ENCODE measurements at places on chromosomes 4 and X.

- ATAC-seq: no peak
Observed at GRCh38 chr4:149056615-149057014, 614.4 kb upstream of the NR3C2 start.

- ATAC-seq: peak; percentile 54
Observed at GRCh38 chr4:84852081-84852480, 114.4 kb downstream of the WDFY3 start.

DNA sequence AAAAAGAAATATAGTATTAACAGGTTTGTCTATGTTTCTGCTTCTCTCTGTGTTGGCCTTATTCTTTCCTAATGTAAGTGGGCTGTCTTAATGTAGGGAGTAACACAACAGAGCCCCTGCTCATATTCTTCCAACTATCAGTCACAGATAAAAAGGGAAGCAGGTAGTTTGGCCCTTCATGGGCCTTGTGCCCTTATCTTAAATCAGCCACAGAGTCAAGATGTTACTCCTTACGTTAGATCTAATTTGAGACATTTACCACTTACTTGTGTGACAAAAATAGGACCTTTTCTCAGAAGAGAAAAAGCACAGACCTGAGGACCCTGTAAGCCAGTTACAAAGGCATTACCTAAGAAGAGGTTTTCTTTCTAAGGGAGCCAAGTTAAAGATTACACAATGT is 589.0 kb downstream of the GRXCR1 start:
- no peak for ATAC-seq

GRCh38 chr4:148093065-148093464 is 349.1 kb downstream of the NR3C2 start:
- ATAC-seq: no peak

GRCh38 chr4:173516621-173517524 is 13.2 kb downstream of the HAND2 start:
- peak; percentile 0 for ATAC-seq

DNA sequence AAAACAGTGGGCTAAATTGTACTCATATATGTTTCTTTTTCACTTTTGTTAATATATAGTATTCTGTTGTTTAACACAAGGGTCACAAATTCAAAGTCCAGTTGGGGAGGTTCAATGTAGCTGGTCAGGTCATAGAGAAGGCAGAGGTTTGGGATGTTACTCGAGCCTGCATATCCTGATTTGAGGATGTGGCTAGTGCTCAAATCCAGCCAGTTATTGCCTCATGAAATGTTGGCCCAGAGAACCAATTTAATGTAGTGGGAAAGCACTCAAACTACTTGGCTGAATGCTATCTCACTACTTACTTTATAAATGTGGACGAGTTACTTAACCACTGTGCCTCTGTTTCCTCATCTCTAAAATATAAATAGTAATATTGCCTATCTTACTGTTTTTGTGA is 12.5 kb downstream of the USO1 start:
- no peak for ATAC-seq

GRCh38 chr4:150943818-150944217 is 71.3 kb downstream of the LRBA start:
- no peak for ATAC-seq

DNA sequence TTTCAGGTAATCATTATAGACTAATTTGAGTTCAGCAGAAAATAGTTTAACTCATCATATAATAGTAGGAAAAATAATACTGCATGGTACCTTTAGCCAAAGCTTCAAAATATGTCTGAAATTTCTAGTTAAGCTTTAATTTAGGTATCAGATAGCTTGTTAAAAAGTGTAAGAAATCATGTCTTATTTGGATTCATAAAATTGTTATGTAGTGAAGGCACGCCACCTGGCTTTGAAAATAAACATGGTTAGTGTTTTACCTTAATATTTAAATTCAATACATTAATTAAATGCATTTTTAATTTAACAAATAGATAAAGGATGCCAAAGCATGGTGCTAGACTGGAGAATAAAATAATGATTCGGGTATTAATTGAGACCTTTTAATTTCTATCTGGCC is 211.4 kb downstream of the FSTL5 start:
- no peak for ATAC-seq

DNA sequence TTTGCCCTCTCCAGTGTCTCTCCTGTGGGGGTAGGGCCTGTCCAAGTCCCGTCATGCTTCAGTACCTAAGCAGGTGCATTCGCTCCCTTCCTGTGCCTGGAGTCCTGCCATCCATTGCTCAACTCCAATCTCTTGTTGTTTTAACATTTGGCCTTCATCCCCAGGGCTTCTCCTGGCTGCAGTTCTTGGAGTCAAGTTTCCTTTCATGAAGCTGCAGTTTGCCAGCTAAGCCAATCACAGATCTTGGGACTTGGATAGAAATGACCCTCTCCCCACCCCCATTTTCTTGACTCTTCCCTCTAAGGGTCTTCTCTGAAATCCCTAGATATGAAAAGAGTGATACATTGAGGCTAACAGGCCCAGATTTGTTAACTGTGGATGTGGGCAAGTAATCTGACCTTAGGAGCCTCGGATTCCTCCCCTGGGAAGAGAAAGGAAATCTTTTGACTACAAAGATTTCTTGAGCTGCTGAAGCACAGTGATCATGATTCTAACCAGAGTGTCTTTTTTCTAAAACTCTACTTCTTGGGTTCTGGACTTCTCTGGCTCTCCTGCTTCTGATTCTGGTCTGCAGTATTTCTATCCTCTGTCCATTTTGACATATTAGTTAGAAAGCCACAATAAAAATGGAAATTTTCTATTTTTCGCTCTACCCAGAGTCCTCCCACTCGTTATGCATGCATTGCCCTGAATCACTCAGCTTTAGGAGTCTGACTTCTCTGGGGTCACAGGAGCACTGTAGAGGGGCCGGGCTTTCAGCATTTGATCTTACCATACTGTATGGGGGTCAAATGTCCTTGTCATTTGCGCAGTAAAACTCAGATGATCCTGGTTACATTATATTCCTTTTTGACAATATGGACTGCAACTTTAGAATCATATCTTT is 61.0 kb downstream of the CHRNA9 start:
- ATAC-seq: no peak

GRCh38 chr4:114036426-114036825 is 57.0 kb upstream of the ARSJ start:
- no peak for ATAC-seq

DNA sequence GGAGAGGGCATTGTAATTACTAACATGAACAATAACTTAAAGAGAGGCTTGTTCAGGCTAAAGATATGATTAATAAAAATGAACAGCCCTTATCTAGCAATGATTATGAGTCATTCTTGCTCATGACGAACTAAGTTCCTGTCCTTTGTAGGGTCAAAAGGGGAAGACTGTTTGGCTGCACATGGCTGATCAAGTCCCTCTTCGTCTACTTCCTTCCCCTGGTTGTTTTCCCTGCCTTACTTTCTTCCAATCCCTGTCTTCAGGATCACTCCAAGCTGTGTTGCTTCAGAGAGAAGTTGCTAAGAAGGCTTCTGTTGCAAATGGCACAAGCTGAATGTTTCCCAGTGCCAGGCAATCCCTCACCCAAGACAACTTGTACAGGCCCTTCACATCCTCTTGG is 115.0 kb upstream of the HS3ST1 start:
- ATAC-seq: no peak

DNA sequence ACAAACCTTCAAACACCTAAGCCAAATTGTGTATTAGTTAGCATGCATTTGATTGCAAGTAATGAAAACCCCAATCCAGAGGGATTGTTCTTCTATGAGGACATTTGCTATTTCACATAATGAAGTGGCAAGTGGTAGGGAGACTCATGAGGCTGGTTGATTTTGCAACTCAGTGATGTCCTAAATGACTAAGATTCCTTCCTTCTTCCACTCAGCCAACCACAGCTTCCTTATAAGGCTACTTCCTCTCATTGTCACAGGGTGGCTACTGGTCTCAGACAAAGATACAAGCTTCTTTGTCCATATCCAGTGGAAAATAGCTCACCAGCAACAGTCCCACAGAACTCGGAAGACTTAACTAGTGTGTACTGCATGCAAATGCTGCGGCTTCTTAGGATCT is 5.3 kb upstream of the OTC start:
- ATAC-seq: no peak

DNA sequence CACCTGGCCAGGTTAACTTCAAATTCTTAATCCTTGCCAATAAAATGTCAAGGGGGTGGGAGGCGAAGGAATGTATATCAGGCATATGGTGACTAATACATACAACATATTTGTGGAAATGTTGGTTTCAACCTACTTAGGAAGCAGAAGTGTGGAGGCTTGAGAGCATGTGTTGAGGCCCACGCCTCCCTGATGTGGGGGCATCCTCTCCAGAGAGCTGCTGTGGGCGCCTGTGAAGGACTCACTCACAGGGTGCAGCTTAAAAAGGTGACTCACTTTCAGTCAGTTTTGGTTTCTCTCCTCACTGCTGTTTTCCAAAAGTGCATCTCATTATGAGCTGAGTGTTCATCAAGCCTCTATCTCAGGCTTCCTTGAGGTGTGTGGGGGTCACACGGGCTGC is 27.5 kb downstream of the LNX1 start:
- ATAC-seq: peak; percentile 73

All from SK-N-SH treated with all-trans-retinoic acid at 6 μM for 48 hours (cell line).